Stimulated activated naive CD8-positive, alpha-beta T cell treated with anti-CD3 and anti-CD28 coated beads, Interleukin-15, amount 100 ng/mL, for 72 hours (primary cell): ENCODE measurements at places on chromosomes 3 and 15.

DNA sequence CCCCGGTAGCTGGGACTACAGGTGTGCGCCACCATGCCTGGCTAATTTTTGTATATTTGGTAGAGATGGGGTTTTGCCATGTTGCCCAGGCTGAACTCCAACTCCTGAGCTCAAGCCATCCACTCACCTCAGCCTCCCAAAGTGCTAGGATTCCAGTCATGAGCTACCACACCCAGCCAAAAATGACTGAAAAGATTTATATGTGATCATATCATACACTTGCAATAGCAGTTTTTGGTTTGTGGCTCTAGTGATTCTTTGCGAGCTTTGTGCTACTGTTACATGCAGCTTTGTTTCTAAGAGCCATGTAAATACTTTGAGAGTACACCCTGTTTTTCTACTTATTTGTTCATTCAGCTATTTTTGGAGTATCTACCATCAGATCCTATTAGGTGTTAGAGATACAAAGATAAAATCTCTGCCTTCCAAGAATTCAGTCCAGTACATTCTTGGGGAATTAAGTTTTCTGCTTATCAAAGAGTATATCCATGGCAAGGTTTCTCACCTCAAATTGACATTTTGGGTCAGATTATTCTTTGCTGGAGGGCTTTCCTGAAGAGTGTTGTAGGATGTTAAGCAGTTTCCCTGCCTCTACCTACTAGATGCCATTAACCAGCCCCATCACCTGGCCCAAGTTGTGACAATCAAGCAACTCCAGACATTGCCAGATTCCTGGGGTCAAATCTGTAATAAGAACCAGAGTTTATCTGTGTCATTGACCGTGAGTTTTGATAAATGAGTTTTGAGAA lies 15.0 kb downstream of the SNAP23 start:
- no peak for DNase-seq

DNA sequence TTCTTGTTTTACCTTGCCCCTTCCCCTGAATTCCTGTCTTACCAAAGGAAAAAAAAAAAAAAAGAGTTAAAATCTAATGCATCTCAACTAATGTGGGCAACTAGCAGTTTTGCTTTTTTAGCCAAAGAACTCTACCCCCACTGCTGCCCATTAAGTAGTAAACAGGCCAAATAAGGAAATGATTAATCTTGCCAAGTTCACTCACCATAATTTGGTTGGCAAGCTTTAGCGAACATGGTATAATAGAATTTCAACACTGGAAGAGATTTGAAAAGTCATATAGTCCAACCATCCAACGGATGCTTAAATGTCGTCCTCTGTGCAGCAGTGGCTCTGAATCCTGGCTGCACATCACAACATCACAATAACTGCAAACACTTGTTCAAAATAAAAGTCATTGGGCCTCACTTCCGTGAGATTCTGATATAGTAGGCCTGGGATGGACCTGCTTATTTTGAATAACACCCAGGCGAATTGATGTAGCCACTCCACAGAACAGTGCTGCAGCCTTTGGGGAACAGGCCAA lies 142.0 kb upstream of the UBE2E1 start:
- no peak for DNase-seq

DNA sequence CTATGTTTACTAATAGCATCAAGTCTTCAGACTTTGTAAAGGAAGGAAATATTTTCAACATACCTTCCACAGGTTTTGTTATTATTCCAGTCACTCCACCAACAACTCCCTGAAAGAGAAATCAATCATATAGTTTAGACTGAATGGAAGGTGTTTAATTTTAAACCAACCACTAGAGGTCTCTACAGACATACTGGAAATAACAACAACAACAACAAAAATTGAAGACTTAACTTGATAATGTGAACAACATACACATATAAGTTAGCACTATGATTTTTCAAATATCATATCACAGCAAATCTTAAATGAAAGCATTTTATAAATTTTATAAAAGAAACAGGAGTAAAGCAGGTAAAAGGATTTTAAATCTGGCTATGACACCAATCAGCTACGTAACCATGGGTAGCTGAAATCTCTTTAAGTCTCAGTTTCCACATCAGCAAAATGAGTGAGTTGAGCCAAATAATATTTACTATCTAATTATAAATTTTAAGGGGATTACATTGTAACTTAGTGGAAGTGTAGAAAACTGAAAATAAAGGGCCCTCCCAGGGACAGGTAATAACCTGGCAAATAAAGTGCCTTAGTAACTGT lies 188.2 kb downstream of the VPS13C start:
- no peak for DNase-seq

DNA sequence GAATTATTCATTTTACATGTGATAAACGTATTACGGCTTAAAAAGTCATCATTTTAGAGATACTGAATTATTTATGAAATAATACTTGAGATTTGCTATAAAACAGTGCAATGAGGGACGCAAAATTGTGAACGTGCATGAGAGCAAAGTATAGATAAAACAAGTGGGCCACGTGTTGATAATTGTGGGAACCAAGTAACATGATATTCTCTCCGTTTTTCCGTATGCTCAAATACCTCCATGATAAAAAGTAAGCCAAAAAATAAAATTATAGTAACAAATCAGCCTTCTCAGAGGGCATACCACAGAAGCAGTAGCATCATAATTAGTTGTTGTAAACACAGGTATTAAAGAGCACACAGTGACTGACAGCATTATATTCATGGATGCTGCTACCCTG lies 42.6 kb downstream of the SFMBT1 start:
- DNase-seq, result no peak

DNA sequence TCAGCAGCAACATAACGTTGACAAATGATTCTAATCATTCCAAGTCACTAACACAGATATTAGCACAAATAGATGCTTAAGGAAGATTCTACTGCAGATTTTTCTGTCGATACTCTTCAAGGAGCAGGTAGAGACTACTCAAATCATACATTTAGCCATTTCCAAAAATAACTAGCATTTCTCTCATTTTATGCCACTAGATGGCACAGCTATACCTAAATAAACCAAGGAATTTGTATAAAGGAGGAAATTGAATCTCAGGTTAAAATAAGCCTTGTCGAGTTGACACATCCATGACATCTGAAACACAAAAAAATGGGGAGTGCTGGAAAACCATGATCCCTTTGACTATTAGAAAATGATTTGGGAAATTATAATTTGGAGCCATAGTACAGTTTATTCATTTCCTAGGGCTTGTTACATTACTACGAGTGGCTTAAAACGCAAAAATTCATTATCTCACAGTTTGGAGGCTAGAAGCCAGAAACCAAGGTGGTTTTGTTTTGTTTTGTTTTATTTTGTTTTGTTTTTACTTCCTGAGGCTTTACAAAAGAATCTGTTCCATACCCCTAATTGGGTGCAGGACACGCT lies 59.5 kb upstream of the STRIT1 start:
- DNase-seq, result no peak

DNA sequence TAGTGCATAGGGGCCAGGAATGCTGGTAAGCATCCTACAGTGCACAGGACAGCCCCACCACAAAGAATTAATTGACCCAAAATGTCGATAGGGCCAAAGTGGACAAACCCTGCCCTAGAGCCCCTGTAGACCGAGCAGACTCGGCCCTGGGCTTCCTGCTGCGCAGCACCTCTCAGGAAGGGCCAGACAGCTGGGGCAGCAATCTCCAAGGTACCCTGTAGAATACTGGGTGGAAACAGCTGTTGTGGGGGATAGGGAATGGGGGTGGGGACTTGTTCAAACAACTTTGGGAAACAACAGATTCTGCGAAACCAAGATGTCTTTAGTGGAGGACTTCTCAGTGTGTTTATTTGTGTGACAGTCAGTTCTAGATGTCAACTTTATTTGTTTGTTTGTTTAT lies 67.1 kb downstream of the MRPL46 start:
- DNase-seq, result no peak

- DNase-seq, result no peak
Observed at GRCh38 chr15:30929064-30929669, 25.5 kb downstream of the FAN1 start.

GRCh38 chr3:126456766-126457388 lies 18.8 kb downstream of the ZXDC start:
- no peak for DNase-seq

DNA sequence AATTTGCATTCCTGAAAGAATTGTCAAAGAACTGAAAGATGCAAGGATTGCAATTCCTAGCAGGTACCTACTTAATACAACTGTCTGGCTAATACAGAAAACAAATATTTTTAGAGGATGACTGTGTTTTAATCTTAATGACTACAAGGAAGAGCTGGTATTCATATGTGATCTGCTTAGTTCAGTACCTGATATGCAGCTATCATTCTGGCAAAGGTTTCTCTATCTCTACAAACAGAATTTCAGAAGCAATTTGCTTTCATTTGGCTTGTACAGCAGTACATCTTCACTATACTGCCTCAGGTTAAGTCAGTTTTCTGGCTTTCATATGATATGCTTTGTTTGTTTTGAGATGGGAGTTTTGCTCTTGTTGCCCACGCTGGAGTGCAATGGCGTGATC lies 51.3 kb downstream of the TBL1XR1 start:
- no peak for DNase-seq

DNA sequence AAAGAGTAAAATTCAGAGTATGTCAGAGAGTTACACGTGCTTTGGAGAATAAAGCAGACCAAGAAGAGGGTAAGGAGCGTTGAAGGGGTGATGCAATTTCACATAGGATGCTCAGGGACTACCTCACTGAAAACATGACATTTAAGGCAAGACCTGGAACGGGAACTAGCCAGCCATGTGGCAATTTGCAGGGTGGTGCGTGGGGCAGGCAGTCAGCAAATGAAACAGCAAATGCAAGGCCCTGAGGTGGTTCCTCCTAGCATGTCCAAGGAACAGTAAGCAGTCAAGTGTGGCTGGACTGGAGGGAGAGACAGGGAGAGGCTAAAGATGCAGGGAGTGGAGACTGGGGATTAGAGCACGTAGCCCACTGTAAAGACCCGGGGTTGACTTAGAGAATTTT lies 146.1 kb upstream of the LPP start:
- DNase-seq, result no peak

- DNase-seq, result no peak
Observed at GRCh38 chr3:158213461-158213860, 103.6 kb downstream of the RSRC1 start.
